ENCODE measurements at places on chromosomes 2 and 18.

DNA sequence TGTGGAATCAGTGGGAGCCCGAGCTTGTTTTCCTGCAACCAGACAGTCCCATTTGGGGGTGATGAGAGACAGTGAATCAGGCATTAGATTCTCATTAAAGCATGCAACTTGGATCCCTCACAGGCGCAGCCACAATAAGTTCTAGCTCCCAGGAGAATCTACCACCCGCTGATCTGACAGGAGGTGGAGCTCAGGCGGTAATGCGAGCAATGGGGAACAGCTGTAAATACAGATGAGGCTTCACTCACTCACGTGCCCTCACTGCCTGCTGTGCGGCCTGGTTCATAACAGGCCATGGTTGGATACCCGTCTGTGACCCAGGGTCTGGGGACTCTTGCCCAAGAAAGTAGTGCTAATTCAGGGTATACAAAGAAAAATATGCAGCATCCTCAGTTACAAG lies 144.8 kb upstream of the RGPD4 start:
- DNase-seq, result no peak

GRCh38 chr2:187495324-187495723 lies 47.3 kb upstream of the CALCRL start:
- no peak for DNase-seq

GRCh38 chr2:43073401-43073825 lies 153.0 kb downstream of the ZFP36L2 start:
- no peak for DNase-seq

- DNase-seq, result no peak
Measured at GRCh38 chr2:51516667-51517066, 484.7 kb upstream of the NRXN1 start.

- DNase-seq, result no peak
Measured at GRCh38 chr18:24446953-24447538, 13.4 kb upstream of the HRH4 start.

- no peak for DNase-seq
Measured at GRCh38 chr18:9403795-9404564, 69.4 kb downstream of the TWSG1 start.

- DNase-seq, result no peak
Measured at GRCh38 chr2:241103176-241103595, 1.1 kb upstream of the MTERF4 start.

DNA sequence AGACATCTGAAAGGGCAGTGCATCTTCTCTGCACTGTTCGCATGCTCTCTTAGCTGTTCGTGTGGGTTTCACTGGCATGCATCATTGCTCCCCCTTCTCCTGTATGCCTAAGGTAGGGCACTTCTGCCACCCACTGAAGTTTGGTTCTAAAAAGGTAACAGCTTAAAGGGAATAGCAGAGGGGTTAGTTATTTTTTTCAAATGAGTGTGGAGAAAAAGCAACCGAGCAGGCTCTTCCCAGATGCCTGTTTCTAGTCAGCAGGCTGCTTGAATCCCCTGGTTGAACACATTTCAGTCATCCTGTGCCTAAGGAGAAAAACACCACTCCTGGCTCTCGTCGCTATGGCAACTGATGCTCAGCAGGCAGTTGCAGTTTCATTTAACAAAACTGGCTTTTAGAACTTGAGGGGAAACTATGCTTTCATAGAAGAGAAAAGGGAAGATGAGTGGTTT lies 69.8 kb upstream of the GALNT3 start:
- no peak for DNase-seq

GRCh38 chr18:21109936-21110712 lies 1.5 kb downstream of the ROCK1 start:
- DNase-seq, result no peak

GRCh38 chr2:62801814-62802523 lies 96.5 kb downstream of the EHBP1 start:
- no peak for DNase-seq

- DNase-seq, result no peak
Measured at GRCh38 chr2:33791625-33792024, 192.5 kb upstream of the FAM98A start.

DNA sequence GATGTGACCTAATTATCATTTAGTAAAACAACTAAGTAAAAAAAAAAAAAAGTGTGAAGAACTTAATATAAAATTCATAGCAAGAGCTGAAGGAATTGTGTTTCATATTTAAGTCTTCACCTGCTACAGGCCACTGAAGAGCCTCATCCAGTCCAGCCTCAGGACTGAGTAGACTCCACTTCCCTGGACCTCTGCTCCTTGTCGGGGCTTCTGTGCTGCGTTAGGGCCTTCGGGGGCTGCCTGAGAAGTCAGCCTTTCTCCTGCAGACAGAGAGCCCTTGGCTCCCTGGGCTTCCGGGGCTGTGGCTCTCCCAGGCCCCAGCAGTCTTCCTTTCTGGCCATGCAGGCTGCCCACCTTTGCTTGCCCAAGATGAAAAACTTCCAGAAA lies 95.5 kb downstream of the MTCL1 start:
- DNase-seq, result no peak

- DNase-seq, result no peak
Measured at GRCh38 chr2:13474538-13474937, 757.8 kb downstream of the TRIB2 start.

DNA sequence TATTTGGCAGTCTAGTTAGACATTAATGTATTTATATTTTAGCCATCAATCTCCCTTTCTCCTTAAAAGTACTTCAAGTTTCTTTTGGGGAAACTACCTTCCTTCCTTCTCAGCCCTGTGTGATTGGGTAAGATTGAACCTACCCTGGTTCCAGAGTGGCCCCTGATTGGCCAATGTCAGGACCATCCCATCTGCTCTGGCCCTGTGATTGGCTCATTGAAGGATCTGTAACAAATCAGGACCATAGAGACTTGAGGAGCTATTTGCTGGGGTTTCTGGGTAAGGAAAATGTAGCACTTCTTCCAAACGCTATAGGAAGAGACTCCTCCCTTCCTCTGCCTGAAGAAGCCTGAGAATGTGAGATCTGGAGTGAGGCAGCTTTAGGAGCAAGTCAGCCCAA lies 59.3 kb downstream of the AQP4 start:
- DNase-seq, result no peak

DNA sequence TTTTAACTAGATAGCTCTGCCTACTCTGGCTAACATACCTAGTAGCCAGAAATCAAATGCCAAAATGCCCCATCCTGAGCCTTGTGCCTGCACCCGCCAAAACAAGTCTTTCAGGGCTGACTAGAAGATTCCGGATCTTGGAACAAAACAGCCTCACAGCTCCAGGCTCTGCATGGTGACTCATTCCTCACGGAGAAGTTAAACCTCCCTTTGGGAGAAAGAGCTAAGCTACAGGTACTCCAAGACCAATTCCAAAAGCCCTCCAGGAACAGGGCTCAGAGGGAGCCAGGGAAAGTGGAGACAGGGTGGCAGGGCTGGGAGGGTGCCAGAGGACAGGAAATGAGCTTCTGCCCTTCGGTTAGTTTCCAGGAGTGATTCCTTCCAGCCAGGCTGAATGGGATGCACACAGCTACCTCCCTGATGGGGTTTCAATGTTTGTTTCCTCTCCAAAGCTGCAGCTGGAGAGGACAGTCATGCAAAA lies 295.6 kb downstream of the TNS1 start:
- DNase-seq, result no peak

DNA sequence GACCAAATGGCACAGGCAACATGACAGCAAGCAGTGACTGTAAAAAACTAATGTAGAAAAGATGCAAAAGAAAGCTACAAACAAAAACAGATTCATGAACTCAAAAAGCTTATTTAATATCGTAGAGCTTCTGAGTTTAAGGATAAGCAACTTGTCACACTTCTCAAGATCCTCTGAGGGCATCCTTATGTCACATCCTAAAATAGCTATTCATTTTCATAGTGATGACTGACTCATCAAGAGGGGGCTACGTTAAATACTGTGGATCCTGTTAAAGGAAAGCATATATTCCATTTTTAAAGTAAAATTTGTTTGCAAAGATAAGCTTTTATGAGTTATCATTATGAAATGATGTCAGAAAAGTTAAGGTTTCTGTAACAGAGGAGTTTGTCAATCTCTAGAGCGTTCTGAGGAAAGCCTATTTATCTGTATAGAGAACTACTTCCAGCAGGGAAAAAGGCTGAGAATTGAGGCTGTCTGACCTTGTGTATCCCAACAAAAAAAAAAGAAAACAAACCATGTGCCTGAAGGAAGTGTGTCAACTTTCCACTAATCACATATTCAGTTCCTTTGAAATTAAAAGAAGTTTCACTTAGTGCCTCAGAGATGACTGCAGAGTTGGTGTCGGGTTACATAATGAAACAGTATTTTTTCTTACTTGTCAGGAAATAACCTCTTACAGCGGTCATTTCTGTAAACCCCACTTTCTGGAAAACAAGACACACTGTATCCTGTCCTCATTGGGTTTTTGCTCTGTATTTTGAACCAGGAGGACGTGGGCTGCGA lies 115.5 kb downstream of the ESCO1 start:
- DNase-seq, result no peak

DNA sequence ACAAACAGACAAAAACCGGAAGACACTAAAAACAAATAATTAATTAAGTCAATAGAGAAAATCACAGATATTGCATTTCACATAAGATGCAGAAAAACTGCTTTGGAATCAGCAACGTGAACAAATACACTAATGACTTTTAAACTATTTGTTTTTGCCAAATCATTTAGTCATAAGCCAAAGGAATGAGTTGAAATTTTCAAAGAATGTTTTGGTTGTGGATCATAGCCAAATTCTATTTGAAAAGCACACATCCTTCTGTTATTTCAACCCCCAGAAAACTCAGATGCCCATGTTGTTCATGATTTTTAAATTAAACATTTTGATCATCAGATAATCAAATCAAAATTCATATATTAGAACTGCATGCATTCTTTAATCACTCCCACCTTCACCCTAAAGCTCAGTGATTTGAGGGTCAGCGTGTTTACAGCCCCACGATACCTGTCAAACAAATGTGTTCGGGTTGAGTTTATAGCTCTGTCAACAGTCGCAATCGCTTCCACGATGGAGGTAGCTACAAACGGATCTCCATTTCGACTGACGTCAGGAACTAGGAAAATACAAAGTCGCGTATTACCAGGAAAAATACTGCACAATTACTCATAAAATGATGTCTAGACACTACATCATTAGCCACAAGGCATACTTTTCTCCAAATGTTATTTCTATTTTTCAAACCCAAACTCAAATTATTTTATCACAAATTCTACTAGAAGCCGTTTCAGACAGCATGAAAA lies 90.2 kb downstream of the PXDN start:
- DNase-seq, result no peak

DNA sequence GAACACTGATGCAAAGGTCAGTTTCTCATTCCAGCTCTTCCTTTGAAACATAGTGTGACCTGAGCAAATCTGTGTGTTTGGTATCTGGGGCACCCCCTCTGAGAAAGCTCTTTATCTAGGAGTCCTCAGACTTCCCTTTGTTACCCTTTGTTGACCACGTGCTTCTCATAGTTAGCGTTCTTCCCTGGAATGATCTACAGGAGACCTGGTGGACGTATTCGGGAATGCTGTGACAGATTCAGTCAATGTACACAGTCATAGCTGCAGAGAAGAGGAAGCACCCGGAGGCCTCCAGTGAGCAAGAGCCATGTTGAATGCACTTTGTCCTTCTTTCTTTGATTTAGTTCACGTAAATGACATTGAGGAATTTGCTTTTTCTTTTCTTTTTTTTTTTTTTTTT lies 10.7 kb upstream of the CHMP1B start:
- DNase-seq, result no peak
